ENCODE measurements at places on chromosomes 2 and 18.

GRCh38 chr18:468955-469790, 31.3 kb downstream of the COLEC12 start:
- no peak for DNase-seq

- DNase-seq: no peak
Observed at GRCh38 chr2:88690591-88691338, 708 bp upstream of the RPIA start.

- DNase-seq: no peak
Observed at GRCh38 chr2:101815154-101815553, 117.6 kb downstream of the MAP4K4 start.

DNA sequence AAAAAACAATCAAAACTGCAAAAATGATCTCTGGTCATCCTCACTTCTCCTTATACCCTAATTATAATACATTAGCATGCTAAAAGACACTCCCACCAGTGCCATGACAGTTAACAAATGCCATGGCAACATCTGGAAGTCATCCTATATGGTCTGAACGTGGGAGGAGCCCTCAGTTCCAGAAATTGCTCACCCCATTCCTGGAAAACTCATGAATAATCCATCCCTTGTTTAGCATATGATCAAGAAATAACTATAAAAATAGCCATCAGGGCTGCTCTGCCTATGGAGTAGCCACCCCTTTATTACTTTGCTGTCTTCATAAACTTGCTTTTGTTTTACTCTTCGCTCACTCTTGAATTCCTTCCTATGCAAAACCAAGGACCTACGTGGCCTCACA, 5.7 kb upstream of the C2orf80 start:
- no peak for DNase-seq

- DNase-seq: no peak
Observed at GRCh38 chr2:156065912-156066311, 266.6 kb downstream of the NR4A2 start.

GRCh38 chr18:48531908-48532307, 6.9 kb upstream of the CTIF start:
- no peak for DNase-seq
